Fibroblast of lung (primary cell): ENCODE measurements at places on chromosomes 4 and X. TPM values are rescaled to one million over a fixed set of nuclear protein-coding genes. Genes with fewer than 3 reads are reported as not detected.

DNA sequence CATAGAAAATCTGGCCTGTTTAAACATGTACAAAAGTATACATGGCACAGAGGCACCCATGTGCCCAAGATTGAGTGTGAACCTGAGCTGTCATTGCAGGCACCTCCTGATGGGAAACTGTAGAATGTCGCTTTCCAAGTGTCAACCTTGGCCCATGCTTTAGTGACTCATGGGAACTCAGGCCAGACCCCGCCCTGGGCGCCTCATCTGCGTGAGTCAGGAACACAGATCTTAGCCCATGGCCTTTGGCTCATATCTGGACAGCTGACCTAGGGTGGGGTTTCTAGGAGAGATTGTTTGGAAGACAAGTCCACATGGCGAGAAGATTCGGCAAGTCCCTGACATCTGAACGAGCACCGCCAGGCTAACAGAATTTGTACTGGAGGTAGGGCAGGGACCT, 50.0 kb downstream of the CYTL1 start:
- peak; percentile 11 for DNase-seq

GRCh38 chr4:122636697-122637096, 15.8 kb upstream of the IL21 start:
- DNase-seq, result peak; percentile 8

GRCh38 chr4:76691807-76692582, 205.9 kb downstream of the SOWAHB start:
- DNase-seq, result no peak

Gene BEX1
- 0.17 and 44.5 TPM in 2 replicates for polyA plus RNA-seq

Gene XAGE2
- polyA plus RNA-seq, result not detected in 2 replicates

Gene CNKSR2
- polyA plus RNA-seq, result 0.16 and 0.53 TPM in 2 replicates
